ENCODE measurements at places on chromosomes 3 and 15.
A peak's percentile ranks its signal among the peaks of the same experiment; 100 is the strongest.

- no peak for DNase-seq
Measured at GRCh38 chr3:32236377-32236776, 2.1 kb upstream of the CMTM8 start.

GRCh38 chr3:178310949-178311348, 225.3 kb upstream of the KCNMB2 start:
- DNase-seq, result no peak

- no peak for DNase-seq
Measured at GRCh38 chr15:70050441-70050840, 47.3 kb downstream of the TLE3 start.

DNA sequence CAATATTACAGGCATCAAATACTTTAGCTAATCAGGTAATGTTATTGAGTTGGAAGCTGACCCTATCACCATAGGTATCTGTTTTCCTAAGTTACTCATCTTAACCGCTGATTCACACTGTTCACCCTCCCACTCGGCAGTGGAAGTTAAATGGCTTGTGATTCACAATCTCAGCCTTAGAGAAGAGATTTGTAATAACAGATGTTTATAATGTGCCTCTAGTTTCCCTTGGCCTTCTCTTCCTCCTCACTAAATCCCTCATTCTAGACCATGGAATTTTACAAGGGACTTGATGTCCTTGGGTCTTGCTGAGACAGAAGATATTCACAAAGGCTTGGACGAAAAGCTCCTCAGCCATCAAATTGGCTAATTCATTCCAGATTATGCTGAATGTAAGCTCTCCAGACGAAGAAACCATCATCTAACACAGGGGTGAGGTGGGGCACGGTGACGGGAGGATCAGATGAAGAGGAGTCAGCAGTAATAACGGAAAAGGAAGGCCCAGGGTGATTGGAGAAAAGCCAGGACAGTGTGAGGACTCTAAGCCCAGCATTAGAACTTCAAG, 931.7 kb downstream of the MCTP2 start:
- peak; percentile 56 for DNase-seq

GRCh38 chr3:146471012-146471411, 1.7 kb upstream of the PLSCR2 start:
- no peak for DNase-seq

GRCh38 chr15:23687143-23687470, at the start of gene NDN:
Gene NDN, minus strand, starts transcription at chr15:23687305. Its CDS starts 88 bp downstream, at chr15:23687217.
- no peak for DNase-seq

DNA sequence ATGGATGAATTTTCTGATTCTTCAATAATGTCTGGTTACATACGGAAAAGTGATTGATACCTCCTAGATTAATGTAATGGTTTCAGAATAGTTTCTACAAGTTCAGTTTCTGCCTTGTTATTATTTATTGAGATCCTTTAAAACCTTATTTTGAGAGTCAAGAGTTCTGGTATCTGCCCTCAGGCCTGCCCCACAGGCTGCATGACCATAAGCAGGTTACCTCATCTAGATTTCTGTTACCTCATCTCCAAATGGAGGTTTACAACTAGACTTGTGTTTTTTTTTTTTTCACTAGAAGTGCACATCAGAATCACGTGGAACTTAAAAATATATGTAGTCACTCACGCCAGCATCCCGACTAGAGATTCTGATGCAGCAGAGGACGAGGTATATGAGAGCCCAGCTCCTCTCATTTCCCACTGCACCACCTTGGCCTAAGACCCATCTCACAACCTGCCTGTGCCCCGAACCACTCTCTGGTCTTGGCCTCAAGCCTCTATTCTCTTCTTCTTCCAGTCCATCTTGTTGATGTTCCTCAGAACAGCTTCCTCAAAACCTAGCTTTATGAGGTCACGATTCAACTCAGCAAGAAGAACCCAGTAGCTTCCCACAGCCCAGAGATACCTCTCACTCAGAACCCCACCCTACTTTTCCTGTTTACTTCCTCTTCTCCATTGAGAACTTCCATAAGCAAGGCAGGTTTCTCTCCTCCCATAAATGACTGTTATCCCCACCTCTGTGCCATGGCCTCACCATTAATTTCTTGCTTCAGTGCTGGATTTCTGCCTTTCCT, 353.4 kb downstream of the CHST2 start:
- no peak for DNase-seq

- DNase-seq, result no peak
Measured at GRCh38 chr3:158802409-158803268, 785 bp downstream of the MFSD1 start.

GRCh38 chr3:197042539-197042938, 12.9 kb upstream of the MELTF start:
- DNase-seq, result no peak

DNA sequence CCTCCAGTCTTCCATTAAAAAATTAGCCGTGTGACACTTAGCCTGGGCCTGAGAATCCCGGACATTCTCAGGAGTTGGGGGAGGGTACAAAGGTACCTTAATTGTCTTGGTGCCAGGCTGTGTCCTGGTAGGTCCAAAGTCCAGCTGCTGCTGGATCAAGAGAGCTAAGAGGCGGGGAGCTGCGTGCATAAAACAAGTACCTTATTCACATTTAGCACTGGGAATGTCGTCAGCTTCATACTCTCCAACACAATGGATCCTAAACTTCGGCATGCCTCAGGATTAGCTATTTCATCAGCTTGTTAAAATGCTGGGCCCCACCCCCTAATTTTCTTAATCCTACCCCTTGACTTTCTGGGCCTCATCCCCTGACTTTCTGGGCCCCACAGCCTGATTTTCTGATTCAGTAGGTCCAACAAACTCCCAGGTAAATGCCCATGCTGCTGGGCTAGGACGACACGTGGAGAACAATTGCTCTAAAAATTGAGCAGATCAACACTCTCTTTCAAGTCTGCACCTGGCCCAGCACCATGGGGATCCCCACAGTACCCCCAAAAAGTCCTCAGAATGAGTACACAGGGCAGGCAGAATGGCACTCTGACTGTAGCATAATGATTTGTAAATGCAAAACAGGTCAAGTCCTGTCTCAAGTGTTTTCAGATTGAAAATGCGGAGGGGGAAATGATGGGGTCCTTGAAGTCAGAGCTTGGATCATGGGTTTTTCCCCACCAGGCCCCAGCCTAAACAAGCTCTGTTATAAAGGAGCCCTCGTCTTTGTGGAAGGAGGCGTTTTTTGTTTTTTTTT, 5.6 kb upstream of the AEN start:
- no peak for DNase-seq

DNA sequence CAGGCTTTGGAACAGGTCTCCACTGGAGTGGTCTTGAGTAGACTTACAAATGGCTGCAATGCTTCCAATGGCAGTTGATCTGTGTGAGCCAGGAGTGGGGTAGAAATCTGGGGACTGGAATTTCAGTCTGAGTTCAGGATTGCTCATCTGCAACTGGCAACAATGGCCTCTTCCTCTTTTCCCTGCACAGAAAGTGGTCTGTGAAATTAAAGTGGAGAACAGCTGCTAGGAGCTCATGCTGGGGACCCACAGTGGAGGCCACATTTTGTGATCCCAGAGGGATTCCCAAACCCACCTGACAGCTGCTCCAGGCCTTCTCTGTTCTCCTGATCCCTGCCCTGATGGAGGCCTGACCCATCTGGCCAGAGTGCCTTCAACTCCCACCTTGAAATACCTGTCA, 49.6 kb downstream of the CEMIP start:
- no peak for DNase-seq

DNA sequence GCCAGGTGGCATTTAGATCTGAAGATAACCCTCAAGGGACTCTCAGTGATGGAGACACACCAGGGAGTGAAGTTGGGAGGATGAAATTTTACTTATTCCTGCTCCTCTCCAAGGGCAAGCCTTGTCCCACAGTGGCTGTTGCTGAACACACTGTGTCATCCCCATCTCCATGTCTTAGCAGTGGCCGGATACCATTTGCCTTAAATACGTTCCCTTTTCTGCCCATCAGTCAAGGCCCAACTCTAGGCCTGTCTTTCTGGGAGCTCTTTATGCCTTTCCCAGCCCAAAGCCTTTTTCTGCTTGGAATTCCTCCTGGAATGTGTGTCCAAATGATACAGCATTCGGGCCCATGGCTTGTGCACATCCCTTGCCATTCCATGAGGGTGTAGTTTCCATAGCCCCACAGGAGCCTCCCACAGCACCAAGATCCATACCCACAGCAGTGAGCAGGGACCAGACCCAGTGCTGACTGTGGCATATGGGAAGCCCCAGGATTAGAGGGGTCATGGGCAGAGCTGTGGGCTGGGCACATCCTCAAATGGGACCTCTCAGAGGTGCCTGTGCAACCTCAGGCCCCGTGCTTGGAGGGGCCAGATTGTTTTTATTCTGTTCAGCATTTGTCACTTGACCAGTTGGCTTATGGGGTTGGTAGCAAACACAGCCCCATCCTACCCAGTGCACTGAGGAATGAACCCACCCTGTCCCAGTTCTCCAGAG, 63.7 kb upstream of the PRR23C start:
- no peak for DNase-seq
